ENCODE measurements at places on chromosomes 1 and 21.
A peak's percentile ranks its signal among the peaks of the same experiment; 100 is the strongest.

DNA sequence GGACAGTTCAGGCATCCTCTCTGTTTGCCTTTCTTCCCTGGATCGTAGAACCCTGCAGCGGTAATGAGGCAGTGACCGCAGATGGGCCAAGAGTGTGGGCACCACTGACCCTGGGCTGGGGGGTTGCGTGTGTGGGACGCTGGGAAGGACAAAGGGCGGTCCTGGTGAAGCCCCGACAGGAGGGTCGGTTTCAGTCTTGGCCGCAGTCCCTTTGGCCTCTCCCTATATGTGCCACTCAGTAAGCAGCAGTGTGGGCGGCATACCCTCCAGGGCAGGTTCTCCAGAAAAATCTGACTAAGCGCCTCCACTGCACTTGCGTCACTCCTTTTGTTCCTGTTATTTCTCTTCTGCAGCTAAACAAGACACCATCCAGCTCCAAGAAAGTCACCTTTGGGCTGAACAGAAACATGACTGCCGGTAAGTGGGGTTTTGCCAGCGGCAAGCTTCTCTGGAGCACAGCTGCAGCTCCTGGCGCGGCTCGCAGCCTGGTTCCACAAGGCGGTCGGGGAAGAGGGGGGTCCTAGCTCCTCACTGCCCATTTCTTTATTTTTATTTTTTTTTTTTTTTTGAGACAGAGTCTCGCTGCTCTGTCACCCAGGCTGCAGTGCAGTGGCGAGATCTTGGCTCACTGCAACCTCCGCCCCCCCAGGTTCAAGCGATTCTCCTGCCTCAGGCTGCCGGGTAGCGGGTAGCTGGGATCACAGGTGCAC lies 27.7 kb upstream of the PDXK start:
- no peak for DNase-seq

- no peak for DNase-seq
These were observed 748.8 kb upstream of the NCAM2 start for GRCh38 chr21:20249401-20249800.

DNA sequence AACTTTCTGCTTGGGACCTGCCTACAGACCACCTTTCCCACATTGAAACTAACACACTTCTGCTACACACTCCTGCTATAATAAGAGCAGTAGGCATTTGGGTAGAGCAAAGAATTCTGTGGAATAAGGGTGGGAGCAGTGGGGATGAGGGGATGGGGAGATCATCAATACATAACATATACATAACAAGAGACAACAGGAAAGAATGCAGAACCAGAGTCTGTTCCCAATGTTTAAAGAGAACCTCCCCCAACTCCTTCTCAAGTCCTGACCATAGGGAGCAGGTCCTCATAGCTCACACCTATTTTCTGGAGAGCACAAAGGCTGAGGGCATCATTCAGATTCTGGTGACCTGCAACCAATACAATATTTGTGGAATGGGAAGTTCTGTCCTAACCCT lies 121.6 kb upstream of the BARHL2 start:
- no peak for DNase-seq

GRCh38 chr1:178513278-178513983 lies 522 bp downstream of the TEX35 start:
- DNase-seq: peak; percentile 31

DNA sequence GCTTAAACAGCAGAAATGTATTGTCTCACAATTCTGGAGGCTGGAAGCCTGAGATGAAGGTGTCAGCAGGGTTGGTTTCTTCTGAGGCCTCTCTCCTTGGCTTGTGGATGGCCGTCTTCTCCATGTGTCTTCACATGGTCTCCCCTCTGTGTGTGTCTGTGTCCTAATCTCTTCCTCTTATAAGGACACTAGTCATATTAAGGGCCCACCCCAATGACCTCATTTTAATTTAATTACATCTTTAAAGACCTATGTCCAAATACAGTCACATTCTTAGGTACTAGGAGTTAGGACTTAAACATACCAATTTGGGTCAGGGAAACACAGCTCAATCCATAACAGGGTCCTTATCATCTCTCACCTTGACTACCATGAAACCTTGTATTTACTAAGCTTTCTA lies 14.8 kb upstream of the OLIG2 start:
- no peak for DNase-seq

- DNase-seq: no peak
These were observed 32.9 kb downstream of the C21orf91 start for GRCh38 chr21:17786071-17786850.

DNA sequence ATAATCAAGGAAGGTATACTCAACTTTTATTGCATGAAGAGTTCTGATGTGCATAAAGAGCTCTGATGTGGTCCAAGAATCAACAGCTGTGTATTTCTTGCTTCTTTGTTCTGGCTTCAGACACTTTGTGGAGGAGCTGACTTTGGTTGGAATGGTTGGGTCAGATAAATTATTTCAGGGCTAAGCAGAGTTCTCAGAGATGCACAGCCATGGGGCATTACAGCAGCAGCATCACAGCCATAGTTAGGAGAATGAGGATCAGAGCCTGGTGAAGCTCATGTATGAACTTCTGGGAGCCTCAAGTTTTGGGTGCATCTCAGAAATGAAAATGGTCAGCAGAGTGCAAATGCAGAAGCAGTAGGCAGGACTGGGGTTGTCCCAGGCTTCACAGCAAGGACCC lies 267.4 kb upstream of the RUNX1 start:
- DNase-seq: no peak

DNA sequence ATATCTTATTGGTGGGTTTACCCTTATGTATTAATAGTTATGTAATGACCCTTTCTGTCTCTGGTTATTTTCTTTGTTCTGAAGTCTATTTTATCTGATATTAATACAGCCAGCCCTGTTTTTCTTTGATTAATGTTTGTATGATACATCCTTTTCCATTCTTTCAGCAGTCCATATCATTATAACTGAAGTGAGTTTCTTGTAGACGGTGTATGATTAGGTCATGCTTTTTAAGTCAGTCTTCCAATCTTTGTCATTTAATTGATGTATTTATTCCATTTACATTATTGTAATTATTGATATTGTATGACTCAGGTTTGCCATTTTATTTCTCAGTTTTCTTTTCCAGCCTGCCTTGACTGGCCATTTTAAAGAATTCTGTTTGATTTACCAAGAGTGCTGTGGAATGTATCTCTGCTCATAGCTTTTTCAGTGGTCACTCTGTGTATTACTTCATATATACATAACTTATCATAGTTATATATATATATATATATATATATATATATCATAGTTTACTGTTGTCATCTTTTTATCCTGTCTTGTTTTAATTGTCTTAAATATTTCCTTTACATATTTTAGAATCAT lies 10.5 kb downstream of the RAB4A start:
- DNase-seq: no peak

- no peak for DNase-seq
These were observed 92.5 kb upstream of the KRTAP19-8 start for GRCh38 chr21:31130821-31131220.

DNA sequence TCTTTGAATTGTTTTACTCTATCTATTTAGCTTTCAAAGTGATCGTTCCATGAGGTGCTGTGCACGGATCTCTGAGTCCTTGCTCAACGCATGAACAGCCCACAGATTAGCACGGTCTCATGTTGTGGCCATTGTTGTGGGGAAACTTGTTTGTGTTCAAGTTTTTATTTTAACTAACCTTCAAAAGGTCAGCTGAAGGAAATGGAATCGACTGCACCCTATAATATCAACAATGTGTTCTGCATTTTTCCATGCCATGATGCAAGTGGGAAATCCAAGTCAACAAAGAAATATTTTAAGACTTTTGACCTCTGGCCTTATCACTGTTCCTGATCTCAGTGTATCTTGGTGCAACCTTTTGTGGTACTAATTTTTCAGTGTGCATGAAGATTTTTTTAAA lies 6.1 kb downstream of the SH2D1B start:
- no peak for DNase-seq

GRCh38 chr21:40658311-40658710 lies 188.6 kb downstream of the DSCAM start:
- peak; percentile 54 for DNase-seq

DNA sequence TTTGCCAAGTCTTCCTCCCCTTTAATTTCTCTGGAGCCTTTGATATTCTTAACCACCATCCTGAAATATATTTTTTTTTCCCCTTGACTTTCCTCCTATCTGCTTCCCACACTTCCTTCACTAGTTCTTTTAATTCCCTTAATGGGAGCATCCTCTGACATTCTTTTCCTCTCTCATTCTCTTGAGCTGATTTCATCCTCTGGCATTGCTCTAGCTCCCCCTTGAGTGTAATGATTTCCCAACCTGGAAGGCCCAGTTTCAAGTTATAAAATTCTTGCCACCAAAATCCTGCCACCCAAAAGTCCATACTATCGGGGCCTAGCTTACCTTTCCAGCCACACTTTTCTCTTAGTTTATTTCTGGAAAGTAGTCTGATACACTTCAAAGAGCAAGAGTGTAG lies 39.5 kb upstream of the UBE2U start:
- DNase-seq: no peak

DNA sequence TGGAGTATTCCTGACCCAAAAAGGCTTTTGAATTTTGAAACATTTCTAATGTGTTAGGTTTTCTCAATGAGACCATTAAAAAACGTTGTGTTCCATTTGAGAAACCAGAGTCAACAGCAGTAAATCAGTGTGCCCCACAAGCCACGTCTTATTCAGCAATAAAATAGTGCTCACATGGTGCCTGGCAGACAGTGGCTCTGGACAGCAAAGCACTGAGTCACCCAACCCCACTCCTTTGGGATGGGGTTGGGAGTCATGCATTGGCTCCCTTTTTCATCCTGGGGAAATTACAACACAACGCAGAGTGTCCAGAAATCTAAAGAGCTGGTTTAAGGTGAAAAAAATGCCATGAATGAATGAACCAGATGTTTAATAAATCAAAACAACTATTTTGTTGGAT lies 46.5 kb downstream of the KCNJ15 start:
- no peak for DNase-seq

GRCh38 chr1:29235955-29236711 lies at the start of gene PTPRU:
Gene PTPRU (plus strand): TSS chr1:29236522. CDS start chr1:29236645, 123 bp downstream.
- DNase-seq: peak; percentile 97

DNA sequence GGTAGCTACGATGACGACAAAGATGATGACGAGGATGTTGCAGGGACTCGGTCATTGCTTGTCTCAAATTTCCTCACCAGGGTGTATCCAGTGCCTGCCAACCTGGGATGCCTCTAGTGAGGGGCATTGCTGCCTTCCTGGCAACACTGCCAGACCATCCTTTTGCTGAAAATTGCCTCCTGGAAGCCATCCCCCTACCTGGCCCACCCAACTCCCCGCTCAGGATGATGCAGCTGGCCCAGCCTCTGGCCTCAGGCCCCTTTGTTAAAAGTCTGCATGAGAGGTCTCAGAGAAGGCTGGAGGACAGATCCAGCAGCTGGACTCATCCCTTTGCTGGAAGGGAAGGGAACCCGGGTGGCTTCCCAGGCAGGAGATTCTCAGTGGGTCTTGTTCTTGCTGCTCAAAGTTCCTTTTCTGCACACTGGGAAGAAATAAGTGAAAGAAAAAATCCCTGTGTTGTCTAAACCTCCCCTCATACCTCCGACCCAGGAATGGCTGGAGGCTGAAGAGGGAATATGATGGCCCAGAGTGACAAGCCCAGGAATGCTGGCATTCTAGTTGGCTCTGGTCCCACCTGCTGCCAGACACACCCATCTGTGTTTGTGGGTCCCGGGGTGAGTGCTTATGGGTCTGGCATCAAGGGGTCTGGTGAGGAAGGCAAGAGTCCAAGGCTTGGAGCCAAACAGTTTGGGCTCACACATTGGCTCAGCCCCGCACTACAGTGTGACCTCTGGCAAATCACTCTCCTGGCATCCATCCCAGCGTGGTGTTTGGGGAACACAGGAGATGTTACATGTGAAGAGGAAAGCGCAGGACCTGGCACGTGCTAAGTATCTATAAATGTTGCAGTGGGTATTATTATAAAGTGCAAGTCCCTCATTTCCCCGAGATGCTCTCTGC lies 6.7 kb upstream of the FNDC5 start:
- DNase-seq: no peak

- no peak for DNase-seq
These were observed 538 bp upstream of the RCAN1 start for GRCh38 chr21:34615487-34615814.

DNA sequence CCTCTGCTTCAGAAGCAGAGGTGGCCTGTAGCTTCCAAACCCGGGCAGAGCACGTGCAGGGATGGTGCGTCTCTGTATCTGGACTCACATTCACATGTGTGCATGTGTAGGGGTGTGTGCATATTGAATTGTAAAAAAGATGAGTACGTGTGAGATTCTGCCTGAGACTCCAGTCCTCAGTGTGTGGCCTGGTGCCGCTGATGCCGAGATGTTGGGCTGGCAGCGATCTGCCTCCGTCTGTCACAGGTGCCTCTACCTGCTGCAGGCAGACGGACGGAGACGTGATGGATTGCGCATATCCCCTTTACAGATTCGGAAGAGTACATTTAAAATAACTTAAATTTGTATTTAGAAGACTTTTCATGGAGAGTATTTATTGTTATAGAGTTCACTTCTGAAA lies 53.6 kb downstream of the ADARB1 start:
- DNase-seq: no peak

DNA sequence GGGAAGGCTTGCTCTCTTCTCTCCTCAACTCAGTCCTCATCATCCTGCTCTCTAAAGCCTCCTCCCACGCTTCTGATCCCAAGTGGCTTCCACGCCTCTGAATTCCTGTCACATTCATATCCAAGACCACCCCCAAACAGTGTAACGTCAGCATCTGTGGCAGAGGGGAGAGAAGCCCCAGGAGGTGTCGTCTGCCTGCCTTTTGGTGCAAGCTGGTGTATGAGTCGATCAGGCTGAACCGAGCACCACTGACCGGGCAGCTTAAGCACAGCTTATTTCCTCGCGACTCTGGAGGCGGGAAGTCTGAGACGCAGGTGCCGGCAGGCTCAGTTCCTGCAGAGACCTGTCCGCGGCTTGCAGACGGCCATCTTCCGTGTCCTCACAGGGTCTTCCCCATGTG lies 123.8 kb upstream of the RAB4A start:
- no peak for DNase-seq

DNA sequence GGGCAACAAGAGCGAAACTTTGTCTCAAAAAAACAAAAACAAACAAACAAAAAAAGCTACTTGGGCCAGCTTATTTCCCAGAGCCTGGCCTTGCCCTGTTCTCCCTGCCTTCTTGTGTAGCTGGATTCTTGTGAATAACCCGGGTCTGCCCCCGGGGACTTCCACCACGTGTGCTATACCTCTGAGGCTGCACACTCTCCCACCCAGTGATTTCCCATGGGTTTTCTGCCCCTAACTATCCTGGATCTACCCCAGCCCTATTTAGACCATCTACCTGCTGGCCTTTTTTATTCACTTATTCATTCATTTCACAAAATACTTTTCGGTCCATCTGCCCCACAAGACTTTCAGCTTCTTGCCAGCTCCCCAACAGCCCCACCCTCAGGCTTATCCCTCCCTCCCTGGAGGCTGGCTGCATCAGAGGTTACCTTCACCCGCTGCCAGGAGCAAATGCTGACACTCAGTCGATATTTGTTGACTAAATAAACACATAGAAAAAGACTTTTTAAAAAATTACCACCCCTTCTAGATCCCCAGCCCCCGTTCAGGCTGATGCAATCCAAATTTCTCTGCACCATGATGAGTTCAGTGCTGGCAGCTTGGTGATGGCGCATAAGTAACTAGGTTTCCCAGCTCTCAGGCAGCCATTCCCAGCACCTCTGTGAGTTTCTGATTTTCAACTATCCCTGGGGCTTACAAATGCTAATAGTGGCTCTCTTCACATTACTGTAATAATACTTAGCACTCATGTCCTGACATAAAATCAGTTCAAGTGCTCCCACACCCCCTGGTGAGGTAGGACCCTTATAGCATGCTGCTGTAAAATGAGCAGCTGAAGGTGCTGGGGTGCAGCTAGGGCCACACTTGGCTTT lies 30.7 kb upstream of the TARBP1 start:
- DNase-seq: no peak
